ENCODE measurements at places on chromosomes 2 and 18.

DNA sequence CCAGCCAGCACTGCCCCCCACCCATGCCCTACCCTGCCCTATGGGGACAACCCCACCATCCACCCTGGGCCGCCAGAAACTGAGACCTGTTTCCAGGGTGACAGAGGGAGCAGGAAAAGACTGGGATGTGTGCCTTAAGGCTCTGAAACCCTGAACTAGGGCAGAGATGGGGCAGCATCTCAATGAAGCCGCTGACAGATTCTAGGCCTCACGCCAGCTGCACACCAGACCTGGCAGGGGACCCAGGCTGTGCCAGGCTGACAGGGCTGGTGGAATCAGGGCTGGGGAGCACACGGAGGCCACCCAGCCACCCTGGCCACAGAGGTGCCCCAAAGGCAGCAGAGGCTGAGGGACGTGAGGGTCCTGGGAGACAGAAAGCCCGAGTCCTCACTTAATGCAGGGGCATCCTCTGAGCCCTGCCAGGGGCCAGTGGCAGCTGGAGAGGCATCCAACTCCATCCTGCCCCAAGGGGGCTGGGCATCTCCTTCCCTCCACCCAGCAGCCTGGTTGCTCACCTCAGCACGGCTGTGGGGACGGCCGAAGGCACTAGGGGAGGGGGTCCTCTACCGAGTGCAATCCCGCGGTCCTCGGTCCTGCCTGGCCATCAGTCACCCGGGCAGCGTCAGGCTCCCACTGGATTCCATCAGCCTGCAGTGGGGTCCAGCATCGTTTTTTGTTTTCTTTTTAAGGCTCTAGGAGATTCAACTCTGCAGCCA, 169.2 kb downstream of the ZFP36L2 start:
- DNase-seq = peak; percentile 90

GRCh38 chr2:29012211-29012681, 31.1 kb downstream of the TOGARAM2 start:
- no peak for DNase-seq

DNA sequence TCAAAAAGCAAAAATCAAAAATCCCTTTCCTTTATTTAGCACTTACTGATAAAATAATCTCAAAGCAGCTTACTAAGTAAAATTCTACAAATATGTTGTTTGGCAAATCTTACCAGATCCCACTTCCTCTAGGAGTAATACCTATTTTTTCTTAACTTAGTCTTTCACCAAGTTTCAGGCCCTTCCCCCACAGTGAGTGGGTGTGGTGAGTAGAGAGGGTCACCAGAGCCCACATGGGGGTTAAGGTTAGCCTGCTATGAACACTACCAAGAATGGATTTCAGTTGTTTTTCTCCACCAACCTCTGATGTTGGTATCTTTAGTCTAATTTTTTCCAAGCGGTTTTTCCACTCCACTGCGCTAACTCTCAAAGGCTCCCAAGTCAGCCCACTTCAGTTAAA, 23.2 kb downstream of the PIAS2 start:
- DNase-seq = no peak

DNA sequence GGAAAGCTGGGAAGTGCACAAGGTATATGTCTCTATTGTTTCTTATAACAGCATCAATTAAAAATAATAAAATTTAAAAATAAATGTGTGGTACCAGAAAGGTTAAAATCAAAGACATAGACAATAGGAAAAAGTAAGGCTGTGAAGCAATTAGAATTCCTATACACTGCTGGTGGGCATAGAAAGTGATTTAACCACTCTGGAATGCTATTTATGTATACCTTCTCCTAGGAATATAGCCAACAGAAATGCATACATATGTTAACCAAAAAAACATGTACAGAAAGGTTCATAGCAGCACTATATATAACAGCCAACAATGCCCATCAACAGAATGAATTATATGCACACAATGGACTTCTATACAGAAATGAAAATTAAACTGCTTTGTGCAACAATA, 43.0 kb downstream of the WDSUB1 start:
- no peak for DNase-seq

- no peak for DNase-seq
Measured at GRCh38 chr2:207926989-207927300, 98.4 kb downstream of the PLEKHM3 start.

GRCh38 chr2:113963965-113964364, 74.1 kb downstream of the ACTR3 start:
- no peak for DNase-seq
